ENCODE measurements at places on chromosomes 4 and X.

DNA sequence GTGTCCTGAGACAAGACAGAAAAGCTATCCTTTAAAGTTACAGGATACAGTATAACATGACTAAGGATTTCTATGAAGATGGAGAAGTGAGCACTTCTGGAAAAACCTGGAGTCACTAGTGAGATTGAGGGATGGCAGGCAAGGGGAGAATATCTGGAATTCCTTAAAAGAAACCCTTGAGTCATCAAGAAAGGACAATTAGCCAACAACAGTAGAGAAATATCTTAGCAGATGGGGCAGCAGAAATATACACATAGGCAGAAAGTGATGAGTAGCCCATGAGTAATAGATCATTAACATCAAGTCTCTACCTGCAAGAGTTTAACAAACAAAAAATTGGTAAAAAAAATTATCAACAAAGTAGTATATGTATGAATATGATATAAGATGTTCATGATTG lies 858.8 kb upstream of the FRG1 start:
- peak; percentile 3 for DNase-seq

GRCh38 chr4:5138389-5138788 lies 87.1 kb downstream of the STK32B start:
- no peak for DNase-seq

GRCh38 chr4:97978791-97979488 lies 164.3 kb downstream of the STPG2 start:
- DNase-seq: no peak

GRCh38 chrX:98141466-98141865 lies 1257.8 kb downstream of the RPA4 start:
- DNase-seq: no peak

DNA sequence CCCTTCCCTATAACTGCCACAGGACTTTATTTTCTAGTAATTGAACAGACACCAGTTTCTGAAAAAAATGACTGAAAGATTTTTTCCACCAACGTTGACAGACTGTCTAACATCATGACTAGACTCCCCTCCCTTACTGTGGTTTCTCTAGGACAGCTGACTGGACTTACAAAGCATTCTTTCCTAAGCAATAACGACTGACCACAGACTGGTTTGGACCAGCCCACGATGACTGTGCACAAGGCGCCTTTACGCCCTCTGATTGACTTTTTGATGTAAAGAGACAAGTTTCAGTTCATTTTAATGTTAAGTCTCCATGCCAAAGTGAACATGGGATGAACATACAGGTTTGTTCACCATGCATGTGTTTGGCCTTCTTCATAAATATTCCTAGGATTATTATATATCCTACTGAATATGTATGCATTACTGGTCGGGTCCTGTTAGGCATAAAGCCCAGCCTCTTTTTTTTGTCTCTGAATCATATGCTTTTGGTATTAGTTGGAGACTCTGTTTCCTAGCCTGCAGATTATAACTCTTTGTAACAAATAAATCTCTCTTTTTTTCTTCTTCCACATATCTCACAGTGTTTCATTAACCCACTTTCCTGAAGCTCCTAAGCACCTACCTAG lies 50.5 kb upstream of the UGT2B4 start:
- DNase-seq: peak; percentile 86

GRCh38 chrX:152817078-152817764 lies 13.3 kb downstream of the CETN2 start:
- peak; percentile 29 for DNase-seq

DNA sequence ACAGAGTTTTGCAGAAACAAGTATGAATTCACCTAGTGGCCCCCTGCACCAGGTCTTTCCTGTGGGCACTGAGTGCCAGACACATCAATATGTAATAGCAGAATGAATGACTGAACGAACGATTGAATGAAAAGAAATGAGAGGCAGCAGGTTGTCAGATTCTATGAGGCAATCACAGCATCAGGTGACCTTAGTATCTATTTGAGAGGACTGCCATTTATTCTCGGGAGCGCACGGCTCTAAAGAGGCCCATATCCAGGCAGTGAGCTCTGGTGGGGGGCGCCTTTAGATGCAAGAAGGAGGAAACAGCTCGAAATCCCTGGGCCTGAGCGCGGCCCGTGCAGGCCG lies 528 bp upstream of the SLC25A4 start:
- DNase-seq: no peak

- no peak for DNase-seq
Observed at GRCh38 chrX:11435568-11435967, 142.4 kb downstream of the AMELX start.

- no peak for DNase-seq
Observed at GRCh38 chrX:137823257-137823656, 257.3 kb downstream of the ZIC3 start.

DNA sequence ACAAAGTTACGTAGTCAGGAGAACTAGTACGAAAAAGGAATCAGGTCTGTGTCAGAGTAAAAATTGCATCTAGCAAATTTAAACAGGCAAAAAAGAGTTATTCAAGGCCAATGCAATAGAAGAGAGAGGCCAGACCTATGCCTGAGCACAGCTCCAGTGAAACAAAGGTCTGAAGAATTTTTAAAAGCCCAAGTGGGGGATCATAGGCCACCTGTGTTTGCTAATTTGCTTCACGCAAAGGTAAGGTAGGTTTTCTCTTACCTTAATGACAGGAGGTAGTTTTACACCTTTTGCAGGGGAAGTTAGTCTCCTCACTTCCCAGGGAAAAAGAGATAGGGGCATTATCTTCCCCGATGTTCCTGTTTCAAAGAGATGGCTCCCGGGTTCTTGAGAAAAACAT lies 448.6 kb upstream of the TECRL start:
- DNase-seq: no peak

DNA sequence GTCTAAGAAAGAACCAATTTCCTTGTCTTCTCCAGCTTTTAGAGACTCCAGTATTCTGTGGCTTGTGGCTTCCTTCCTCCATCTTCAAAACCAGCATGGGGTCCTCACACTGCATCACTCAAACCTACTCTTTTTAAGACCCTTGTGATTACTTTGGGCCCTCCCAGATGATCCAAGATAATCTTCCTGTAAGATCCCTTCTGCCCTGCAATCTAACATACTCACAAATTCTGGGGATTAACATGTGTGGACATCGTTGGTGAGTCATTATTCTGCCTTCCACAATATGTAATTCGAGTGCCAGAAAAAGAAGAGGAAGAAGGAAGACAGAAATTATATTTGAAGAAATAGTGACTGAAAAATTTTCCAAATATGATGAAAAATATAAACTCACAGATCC lies 47.9 kb downstream of the BEND4 start:
- DNase-seq: no peak

GRCh38 chrX:129754056-129755024 lies 15.6 kb downstream of the XPNPEP2 start:
- DNase-seq: no peak

DNA sequence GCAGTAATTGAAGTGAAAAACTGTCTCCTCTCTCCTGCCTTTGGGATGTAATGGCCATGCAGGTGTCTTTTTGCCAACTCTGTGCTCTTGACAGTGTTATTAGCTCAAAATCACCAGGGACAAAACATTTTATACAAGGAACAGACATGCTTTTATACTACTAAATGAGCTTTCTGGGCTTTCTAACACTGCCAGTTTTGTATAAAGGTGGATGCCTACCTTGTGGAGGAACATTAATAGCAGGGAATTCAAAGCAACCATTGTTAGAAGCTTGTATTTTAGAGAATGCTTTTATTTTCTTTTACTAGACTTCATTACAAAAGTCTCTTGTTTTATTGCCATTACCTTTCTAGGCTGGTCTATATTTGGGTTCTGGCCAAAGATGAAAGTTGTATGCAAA lies 54.7 kb upstream of the ARSJ start:
- no peak for DNase-seq

GRCh38 chr4:3296651-3297050 lies 3.8 kb downstream of the RGS12 start:
- no peak for DNase-seq

- DNase-seq: no peak
Observed at GRCh38 chrX:15838017-15838416, 16.6 kb downstream of the AP1S2 start.

- no peak for DNase-seq
Observed at GRCh38 chr4:93394545-93395081, 433.9 kb upstream of the ATOH1 start.

- DNase-seq: peak; percentile 22
Observed at GRCh38 chr4:48570646-48571220, 80.7 kb downstream of the ZAR1 start.

- no peak for DNase-seq
Observed at GRCh38 chr4:48396043-48396442, 54.7 kb downstream of the SLAIN2 start.

GRCh38 chrX:56505866-56506265 lies 57.6 kb upstream of the UBQLN2 start:
- DNase-seq: peak; percentile 4

DNA sequence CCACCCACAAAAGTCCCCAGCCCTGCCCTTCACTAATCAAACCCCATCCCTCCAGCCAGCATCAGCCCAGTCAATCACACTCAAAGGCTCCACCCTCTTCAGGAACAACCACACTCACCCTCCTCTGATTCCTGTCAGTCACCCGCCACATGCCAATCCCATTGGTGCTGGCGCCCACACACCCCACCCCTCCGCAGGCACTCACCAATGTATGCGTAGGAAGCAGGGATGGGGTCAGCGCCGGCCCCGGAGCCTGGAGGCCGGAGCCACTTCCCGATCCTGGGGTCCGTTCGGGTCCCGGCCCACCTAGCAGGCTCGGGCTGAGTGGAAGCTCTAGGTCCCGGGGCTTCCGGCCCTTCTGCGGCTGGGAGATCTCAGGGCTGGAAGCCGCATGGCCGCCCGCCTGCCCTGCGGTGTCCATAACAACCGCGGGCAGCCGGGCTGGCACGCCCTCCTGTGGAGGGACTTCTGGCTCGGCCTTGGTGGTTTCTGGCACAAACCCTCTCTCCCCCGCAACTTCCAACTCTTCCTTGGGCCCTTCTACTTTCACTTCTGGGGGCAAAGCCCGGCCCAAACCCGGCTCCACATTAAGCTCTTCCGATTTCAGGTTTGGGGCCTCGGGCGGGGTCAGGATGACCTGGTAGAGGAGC lies 7.9 kb upstream of the CFP start:
- DNase-seq: no peak

GRCh38 chr4:176001151-176002006 lies 64.3 kb upstream of the WDR17 start:
- DNase-seq: no peak

DNA sequence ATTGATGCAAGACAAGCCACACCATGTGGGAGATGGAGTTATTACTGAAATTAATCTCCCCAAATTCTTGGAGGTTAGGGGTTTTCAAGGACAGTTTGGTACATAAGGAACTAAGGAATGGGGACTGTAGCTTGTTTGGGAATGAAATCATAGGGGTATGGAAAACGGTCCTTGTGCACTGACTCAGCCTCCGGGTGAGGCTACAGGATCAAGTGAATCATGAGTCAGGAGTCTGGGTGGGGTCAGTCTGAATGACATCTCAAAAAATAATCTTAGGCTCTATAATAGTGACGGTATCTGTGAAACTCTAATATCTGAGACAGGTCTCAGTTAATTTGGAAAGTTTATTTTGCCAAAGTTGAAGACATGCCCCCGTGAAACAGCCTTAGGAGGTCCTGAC lies 128.5 kb upstream of the CYSLTR1 start:
- peak; percentile 16 for DNase-seq

DNA sequence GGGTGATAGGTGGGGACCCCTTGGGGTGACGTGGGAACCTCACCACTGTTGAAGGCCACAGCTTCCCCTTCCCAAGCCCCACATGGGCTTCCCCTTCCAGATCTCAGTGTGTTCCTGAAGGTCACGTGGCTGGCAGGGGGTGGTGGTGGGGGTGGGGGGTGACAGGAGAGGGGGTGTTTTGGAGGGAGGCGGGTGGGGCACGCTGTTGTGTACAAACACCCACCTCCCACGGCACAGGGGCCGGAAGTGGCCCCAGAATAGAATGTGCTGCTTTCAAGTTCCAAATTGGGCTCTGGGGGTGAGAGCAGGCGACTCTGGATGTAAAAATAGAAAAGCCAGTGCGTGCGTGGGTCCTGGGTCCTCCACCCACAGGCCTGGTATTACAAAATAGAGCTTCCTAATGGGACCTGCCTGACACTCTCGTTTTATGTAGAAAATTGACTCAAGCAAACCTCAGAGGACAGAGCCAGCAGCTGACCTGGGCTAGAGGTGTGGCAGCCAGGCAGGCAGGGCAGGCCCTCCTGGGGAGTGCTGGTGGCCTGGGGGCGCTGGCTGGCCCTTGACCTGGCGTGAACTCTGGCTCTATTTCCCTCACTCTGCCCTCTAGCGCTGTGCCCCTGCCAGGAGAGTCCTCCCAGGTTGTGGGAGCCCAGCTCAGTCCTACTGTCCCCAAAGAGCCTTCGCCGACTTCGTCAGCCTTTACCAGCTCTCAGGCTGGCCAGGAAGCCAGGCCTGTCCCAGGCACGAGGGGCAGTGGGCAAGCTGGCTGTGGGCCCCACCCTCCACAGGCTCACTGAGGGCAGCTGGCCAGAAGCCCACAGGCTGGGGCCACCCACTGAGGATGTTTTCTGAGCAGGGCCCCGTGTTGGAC lies 5.4 kb upstream of the SH3BP2 start:
- DNase-seq: no peak

DNA sequence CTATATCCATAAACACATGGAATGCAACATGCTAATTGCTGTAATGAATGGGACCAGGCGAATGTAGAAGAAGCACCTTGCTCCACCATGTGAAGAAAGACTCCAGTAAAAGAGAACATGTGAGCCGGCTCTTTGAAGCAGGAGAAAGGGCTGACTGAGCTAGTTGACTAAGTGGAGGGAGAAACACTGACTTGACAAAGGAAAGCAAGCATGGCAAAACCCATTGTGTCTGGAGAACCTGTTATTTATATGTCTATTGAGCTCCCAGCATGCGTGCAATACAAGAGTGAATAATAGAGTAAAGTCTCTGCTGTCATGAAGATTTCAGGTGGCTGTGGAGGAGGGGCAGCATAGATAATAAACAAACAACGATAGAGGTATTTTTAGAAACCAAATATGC lies 559.9 kb downstream of the RAB28 start:
- DNase-seq: no peak

GRCh38 chrX:30806187-30806728 lies 82.8 kb downstream of the TAB3 start:
- no peak for DNase-seq

- DNase-seq: no peak
Observed at GRCh38 chr4:151409470-151410313, 716 bp downstream of the FHIP1A start.

GRCh38 chr4:71634364-71634763 lies 149.5 kb downstream of the GC start:
- no peak for DNase-seq

- DNase-seq: no peak
Observed at GRCh38 chrX:38103857-38104812, 97.8 kb downstream of the SYTL5 start.

DNA sequence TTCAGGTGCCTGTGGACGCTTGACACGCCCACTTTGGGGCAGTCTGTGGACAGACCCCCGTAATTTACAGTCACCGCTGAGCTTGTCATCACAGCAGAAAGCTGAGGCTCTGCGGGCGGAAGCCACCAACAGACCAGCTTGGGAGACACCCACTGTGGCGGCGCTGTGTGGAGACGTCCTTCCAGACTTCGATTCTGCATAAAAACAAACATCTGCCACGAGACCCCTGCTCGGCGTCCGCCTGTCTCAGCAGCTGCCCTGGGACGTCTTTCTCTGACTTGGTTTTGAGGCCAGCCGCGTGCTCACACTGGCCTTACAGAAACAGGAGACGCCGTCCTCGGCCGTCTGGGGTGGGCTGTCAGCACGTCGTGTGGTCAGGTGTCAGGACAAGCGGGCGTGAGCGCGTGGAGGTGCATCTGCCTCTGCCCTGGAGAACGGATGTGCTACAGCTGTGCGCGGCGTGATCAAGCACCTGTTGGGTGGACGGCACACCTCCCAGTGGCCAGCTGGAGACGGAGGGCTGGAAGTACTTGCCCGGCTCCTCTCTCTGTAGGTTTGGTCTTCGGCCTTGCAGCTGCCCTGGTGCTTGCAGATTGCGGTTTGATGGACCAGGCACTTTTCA lies 37.5 kb downstream of the PIGG start:
- DNase-seq: no peak
